ENCODE measurements at places on chromosomes 4 and X.

- DNase-seq, result no peak
Measured at GRCh38 chrX:38282049-38282448, 45.3 kb downstream of the RPGR start.

DNA sequence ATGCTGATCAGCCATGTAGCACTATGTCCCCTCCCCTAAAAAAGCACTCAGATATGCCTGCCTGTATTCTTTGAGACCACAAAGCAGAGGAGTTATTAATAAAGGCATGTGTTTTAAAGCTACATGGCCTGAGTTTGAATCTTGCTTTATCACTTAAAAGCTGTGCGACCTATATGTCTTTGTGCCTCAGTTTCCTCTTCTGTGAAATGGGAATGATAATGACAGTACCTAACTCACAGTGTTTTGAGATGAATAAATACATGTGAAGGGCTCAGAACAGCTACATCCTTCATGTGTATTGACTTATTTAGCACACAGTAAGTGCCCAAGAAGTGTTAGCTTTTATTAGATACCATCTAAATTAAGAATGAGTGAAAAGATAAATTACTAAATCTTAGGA lies 180.0 kb downstream of the WDFY3 start:
- no peak for DNase-seq

DNA sequence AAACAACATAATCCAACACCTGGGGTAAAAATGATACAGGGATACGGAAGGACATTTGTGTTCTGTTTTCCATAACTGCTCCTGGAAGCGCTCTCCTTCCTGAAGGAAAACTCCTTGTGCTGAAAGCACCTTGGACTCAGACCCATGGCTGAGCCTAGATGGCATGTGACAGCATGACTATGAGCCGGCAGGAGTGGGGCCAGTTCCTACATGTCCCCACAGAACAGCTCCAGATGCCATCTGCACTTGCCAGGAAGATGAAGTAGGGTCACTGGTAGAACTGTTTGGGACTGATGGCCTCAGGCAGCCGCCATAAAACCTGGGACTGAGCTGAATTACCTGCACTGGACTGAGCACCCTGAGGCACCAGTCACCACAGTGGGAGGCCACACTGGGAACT lies 56.0 kb upstream of the BCLAF3 start:
- DNase-seq, result no peak

- no peak for DNase-seq
Measured at GRCh38 chrX:44747317-44747716, 96.5 kb upstream of the DUSP21 start.

DNA sequence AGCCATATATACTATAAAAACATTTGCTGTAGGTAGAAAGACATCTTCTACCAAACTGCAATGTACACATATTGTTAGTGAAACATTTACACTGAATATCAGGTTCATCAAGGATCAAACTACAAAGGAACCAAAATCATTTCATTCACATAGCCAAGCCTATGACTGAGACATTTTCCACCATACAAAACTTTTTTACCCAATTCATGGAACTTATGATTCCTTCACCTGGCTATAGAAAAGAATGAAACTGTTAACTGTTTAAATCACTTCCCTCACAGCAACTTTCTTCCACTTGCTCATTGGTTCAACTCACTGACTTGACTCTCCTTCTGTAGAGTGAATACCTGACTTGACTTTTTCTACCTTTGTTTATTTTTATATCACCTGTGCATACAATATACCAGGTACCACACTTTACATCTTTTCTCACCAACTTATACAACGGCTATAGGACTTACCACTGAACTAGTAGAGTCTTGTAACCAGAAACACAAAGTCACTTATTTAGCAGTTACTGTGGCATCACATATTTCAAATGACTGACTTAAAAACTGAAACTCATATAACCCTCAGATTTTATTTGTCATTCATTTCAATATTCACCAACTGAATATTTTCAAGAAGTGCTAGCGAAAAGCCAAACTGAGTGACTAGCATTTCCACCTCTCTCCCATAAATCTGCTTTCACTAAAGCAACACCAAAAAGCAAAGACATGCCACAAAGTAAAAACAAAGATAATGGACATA lies 30.9 kb downstream of the CAMK2D start:
- no peak for DNase-seq

- DNase-seq, result no peak
Measured at GRCh38 chr4:118284169-118284568, 68.6 kb downstream of the PRSS12 start.

DNA sequence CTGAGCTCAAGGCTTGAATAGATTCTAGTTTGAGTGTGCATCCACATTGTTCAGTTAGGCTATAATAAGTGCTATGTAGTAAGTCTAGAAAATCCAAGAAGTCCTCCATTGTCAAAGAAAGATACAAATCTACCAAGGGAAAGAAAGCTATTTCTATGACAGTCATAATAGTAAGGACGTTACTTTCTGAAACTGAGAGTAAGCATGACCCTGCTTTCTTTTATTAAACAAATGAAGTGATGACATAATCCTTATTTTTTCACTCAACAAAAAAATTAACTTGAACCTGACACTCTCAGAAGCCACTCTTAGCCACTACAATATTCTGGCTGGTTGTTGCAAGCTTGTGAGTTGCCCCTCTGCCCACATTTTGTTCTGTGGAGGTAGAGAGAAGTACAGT lies 33.8 kb upstream of the AMELX start:
- no peak for DNase-seq

DNA sequence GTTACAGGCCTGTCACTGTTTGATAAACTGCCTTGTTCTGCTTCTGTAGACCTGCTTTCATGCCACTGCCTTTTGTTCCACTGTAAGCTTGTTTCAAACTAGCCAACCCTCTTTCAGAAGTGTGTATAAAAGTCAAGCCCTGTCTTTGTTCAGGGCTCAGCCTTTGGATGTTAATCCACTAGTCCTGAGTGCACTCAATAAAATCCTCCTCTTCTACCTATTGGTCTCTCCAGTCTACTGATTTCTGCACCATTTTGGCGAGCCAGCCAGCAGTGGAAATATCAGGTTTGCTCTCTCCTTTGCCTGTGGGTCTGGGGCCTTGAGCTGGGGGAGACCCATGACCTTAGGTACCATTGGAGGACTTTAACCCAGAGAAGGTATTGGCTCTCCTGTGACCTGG lies 901.6 kb upstream of the NDST4 start:
- DNase-seq, result no peak

DNA sequence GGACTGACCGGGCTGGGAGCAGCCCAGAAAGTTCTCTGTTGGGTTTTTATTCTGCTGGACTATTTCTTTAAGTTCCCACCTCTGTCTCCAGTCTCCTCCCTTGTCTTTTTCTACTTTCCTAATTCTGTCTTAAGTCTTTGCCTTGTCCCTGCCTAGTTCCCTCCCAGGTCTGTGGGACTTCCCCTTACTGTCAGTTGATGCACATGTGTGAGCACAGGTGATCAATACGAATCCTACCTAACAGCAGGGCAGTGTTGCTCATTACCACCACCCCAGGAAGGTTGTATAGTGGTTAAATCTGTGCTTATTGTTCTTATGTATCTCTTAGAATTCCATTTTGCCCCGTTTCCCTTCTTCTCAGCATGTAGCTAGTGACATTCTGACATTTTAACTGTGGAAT lies 62.1 kb downstream of the GALNTL6 start:
- DNase-seq, result no peak

- DNase-seq, result no peak
Measured at GRCh38 chr4:114026447-114026846, 47.0 kb upstream of the ARSJ start.

GRCh38 chr4:6937201-6937600 lies 27.6 kb downstream of the TBC1D14 start:
- DNase-seq, result no peak

- DNase-seq, result no peak
Measured at GRCh38 chrX:18938710-18939109, 45.2 kb downstream of the PHKA2 start.

GRCh38 chr4:147823130-147823529 lies 91.2 kb downstream of the ARHGAP10 start:
- DNase-seq, result no peak
